ENCODE measurements at places on chromosomes 12 and 14. TPM values are rescaled to one million over a fixed set of nuclear protein-coding genes. Genes with fewer than 3 reads are reported as not detected.
A peak's percentile ranks its signal among the peaks of the same experiment; 100 is the strongest.

Gene ACAD10
- total RNA-seq, result 55.2 TPM

Gene SLC6A15
- 9.6 TPM for total RNA-seq

Gene SLC8B1
- 16.7 TPM for total RNA-seq

Gene SVOP
- not detected for total RNA-seq

Gene KRT72
- total RNA-seq, result not detected

Gene PRIMA1
- 2.3 TPM for total RNA-seq

Gene PLEKHG7
- total RNA-seq, result not detected

Gene KCNC2
- total RNA-seq, result 1.4 TPM

DNA sequence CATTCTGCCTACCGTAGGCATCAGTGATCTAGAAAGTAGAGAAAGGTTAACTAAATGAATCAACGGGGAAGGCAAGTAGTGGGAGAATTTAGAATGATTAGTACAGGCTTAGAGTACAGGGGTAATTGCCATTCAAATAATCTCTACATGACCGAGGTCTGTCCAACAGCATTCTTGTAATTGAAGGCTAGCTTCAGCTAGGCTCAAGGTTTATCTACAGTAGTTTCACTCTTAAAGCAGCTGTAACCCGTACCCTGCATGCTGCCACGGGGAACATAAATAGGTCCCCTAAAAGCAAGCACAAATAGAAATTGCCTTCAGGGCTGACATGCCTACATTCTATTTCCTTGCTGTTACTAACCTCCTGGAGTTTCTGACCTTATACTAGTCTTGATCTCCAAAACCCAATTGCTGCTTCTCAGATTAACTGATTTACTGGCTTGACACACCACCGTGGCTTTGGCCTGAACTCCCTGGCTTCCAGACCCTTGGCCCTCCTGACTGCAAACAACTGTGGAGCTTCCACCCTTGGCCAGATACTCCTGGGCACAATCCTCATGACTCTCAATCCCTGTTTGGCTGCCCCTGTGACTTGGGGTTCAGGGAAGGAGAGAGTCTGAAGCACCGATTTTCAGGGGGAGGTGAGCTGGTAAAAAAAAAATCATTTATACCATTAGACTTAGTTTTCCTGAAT, 242.1 kb upstream of the FOXN3 start:
- no peaks in the 10 kb centered on the region for H3K27me3 ChIP-seq
- peaks cover 3% of the 10 kb centered on the region for H3K36me3 ChIP-seq
- peaks cover 15% of the 10 kb centered on the region for H3K4me1 ChIP-seq
- DNase-seq, result no peak
- no peak overlapping the region for H3K4me3 ChIP-seq

- H3K27me3 ChIP-seq, result no peaks in the 10 kb centered on the region
- no peak for DNase-seq
- no peak overlapping the region for H3K27ac ChIP-seq
- peaks cover 48% of the 10 kb centered on the region for H3K4me1 ChIP-seq
- no peak overlapping the region for H3K4me3 ChIP-seq
- peaks cover 18% of the 10 kb centered on the region for H3K36me3 ChIP-seq
Observed at GRCh38 chr14:54572316-54572715, 5.4 kb downstream of the SAMD4A start.

DNA sequence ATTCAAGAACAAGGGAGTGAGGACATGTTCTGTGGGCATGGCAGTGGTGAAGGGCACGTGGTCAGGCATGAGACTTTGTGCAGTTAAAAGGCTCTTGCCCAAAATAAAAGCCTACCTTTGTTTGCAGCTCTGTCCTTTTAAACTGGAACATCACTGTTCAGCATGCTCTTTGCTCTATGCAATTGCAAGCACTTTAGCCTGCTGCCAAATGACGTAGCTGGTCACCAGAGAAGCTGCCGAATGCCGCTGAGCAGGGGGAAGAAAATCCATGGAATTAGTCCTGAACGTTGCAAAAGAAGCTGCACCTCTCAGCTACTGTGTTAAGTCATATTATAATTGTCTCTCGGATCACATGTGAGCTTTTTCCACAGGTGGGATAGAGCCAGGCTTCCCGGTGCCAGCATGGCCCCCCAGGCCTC, 176.3 kb upstream of the DIO2 start:
- DNase-seq, result no peak
- peaks cover 4% of the 10 kb centered on the region for H3K4me1 ChIP-seq
- H3K27ac ChIP-seq, result no peak overlapping the region
- H3K36me3 ChIP-seq, result no peaks in the 10 kb centered on the region

GRCh38 chr12:30088259-30088995, 304.7 kb upstream of the TMTC1 start:
- DNase-seq, result no peak
- no peak overlapping the region for H3K4me3 ChIP-seq

- H3K27ac ChIP-seq, result peak overlapping the region; percentile 72
- H3K4me1 ChIP-seq, result peaks cover 21% of the 10 kb centered on the region
- peaks cover 36% of the 10 kb centered on the region for H3K36me3 ChIP-seq
- no peak for DNase-seq
Observed at GRCh38 chr12:118034429-118035189, 18.1 kb downstream of the RFC5 start.

- H3K27me3 ChIP-seq, result peaks cover 25% of the 10 kb centered on the region
- H3K4me1 ChIP-seq, result no peaks in the 10 kb centered on the region
- H3K36me3 ChIP-seq, result no peaks in the 10 kb centered on the region
- DNase-seq, result no peak
- H3K4me3 ChIP-seq, result no peak overlapping the region
Observed at GRCh38 chr12:105281694-105282049, 45.7 kb upstream of the APPL2 start.

DNA sequence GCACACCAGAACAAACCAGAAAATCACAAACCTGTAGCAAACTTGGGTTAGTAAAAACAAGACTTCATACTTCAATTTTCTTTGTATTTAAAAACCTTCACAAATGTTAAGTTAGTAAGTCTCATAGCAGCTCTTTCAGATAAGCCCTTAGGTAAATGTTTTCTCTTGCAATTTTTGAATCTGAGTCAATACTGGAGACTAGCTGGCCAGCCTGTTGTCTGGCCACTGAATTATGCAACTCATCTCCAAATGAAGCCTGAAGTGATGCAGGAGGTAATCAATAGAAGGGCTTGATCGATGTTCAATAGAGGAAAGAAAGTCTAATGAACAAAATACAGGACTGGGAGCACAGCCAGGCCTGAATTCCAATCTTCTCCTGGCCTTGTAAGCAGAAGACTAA, 465.2 kb downstream of the LRIG3 start:
- no peak overlapping the region for H3K4me3 ChIP-seq
- no peaks in the 10 kb centered on the region for H3K36me3 ChIP-seq
- H3K27ac ChIP-seq, result no peak overlapping the region
- no peaks in the 10 kb centered on the region for H3K27me3 ChIP-seq

- no peaks in the 10 kb centered on the region for H3K4me1 ChIP-seq
- no peak for DNase-seq
- H3K27ac ChIP-seq, result no peak overlapping the region
- H3K36me3 ChIP-seq, result no peaks in the 10 kb centered on the region
- peaks cover 25% of the 10 kb centered on the region for H3K27me3 ChIP-seq
Observed at GRCh38 chr14:72120315-72120714, 188.1 kb downstream of the RGS6 start.

DNA sequence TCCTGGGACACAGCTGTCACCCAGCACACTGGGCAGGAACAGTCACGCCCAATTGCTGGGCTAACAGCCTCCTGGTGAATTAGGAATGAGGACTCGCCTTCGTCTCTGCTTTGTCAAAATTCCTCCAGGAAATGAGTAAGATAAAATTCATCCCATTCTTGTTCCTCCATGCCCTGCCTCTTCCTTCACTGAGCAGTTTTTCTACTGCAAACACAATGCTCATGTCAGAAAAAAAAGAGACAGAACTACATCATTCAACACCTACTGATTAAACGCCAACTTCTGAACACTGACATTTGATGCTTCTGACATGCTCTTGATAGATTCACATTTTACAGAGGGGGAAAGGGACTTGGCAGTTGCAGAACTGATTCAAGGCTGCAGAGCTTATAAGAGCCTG, 37.5 kb upstream of the DTX1 start:
- no peak overlapping the region for H3K27ac ChIP-seq
- no peak for DNase-seq
- no peak overlapping the region for H3K4me3 ChIP-seq

DNA sequence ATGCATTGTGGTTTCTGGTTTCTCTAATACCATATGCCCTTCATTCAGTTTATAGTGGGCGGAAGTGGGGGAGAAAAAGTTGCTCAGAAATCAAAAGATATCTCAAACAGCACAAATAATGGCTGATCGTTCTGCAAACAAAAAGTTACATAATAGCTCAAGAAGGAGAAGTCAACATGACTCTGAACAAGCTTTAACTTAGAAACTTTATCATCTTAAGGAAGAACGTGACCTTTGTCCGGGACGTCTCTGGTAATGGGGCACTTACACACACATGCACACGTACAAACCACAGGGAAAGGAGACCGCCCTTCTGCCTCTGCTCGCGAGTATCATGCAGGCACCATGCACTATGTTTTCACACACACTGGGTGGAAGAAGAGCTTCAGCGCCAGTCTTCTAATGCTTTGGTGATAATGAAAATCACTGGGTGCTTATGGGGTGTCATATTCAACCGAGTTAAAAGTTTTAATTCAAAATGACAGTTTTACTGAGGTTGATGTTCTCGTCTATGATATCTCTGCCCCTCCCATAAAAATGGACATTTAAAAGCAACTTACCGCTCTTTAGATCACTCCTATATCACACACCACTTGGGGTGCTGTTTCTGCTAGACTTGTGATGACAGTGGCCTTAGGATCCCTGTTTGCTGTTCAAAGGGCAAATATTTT, 4.7 kb downstream of the FOS start:
- peaks cover 41% of the 10 kb centered on the region for H3K4me1 ChIP-seq
- H3K27me3 ChIP-seq, result peaks cover 27% of the 10 kb centered on the region
- no peak for DNase-seq
- peak overlapping the region; percentile 69 for H3K27ac ChIP-seq
- H3K36me3 ChIP-seq, result peaks cover 17% of the 10 kb centered on the region

GRCh38 chr12:104600036-104600712, 143.4 kb downstream of the CHST11 start:
- peaks cover 65% of the 10 kb centered on the region for H3K4me1 ChIP-seq
- DNase-seq, result no peak
- H3K36me3 ChIP-seq, result no peaks in the 10 kb centered on the region
- H3K27me3 ChIP-seq, result peaks cover 18% of the 10 kb centered on the region

DNA sequence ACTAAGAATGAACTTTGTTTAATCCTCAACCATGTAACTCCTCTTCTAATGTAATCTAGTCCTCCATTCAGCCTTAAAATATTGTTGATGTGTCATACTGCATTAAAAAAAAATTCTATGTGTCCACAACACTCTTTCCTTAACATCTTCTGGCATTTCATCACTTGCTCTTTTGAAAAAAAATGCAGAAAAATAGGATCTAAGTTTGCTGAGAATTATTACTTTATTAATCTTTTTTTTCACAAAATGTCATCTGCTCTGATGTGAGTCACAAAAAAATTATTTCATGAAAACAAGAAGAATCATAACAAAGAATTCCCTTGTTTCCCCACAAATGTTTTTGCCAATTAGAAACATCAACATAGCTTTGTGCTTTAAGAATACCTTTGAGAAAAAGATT, 410.1 kb upstream of the MGAT4C start:
- H3K4me1 ChIP-seq, result peaks cover 18% of the 10 kb centered on the region
- H3K27me3 ChIP-seq, result no peaks in the 10 kb centered on the region
- no peak overlapping the region for H3K4me3 ChIP-seq
- DNase-seq, result no peak

DNA sequence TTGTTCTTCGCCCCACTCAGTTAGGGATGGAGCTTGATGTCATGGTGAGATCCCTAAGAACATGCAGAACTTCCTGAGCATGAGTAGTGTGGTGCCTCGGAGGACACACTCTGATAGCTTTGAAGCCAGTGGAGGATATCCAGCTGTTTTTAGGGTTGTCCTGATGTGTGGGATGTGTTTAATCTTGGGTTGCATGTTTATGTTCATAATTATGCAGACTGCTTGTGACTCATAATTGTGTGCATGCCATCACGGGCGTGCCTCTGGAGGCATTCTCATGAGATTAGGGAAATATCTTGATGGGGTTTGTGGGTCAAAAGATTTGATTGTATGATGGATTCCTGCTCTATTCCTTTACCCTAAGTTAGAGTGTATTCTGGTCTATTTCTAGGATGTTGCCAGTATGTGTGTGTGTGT, 267.4 kb upstream of the PELI2 start:
- H3K36me3 ChIP-seq, result no peaks in the 10 kb centered on the region
- no peaks in the 10 kb centered on the region for H3K4me1 ChIP-seq
- H3K4me3 ChIP-seq, result no peak overlapping the region
- no peak overlapping the region for H3K27ac ChIP-seq
- peaks cover 12% of the 10 kb centered on the region for H3K27me3 ChIP-seq
- no peak for DNase-seq

- no peaks in the 10 kb centered on the region for H3K36me3 ChIP-seq
- no peak overlapping the region for H3K27ac ChIP-seq
- H3K27me3 ChIP-seq, result peaks cover 25% of the 10 kb centered on the region
Observed at GRCh38 chr12:55642669-55643068, 6.0 kb downstream of the OR10P1 start.

GRCh38 chr12:4779749-4780148, 59.5 kb downstream of the GALNT8 start:
- no peak overlapping the region for H3K27ac ChIP-seq
- DNase-seq, result no peak
- peaks cover 2% of the 10 kb centered on the region for H3K36me3 ChIP-seq
- no peak overlapping the region for H3K4me3 ChIP-seq

All from mesothelial cell of epicardium (in vitro differentiated cells).